ENCODE measurements at places on chromosomes 16 and 17.

GRCh38 chr16:1950559-1950958 lies 3.9 kb downstream of the RPL3L start:
- DNase-seq = no peak

GRCh38 chr16:59164461-59164860 lies 430.3 kb upstream of the GOT2 start:
- DNase-seq = no peak

DNA sequence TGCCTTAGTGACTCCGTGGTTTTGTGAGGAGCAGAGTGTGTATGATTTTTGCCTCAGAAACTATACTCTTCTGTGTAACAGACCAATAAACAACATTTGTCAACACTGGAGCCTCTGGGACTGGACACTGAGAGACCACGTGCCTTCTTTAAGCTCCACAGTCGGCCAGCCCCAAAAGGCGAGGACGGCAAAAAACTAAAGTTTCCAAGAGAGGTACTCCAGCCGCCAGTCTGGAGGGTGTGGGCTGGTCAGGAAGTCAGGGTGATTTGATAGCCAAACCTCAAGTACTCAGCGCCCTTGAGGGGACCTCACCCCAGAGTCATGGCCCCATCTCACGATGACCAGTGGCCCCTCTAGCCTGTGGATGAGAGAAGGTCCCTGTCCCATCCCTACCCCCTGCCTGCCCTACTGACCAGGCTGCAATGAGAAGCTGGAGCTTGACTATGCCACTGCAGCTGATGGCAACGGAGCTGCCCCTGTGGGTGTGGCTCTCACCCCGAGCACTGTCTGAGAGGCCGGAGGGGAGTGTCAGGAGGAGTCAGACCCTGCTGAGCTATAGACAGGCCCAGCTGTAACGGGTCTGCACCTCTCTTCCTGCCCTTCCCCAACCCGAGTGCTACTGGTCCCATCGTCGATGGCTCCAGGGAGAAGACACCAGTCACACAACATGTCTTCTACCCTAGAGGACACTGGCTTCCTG lies 19.8 kb downstream of the MNT start:
- no peak for DNase-seq

DNA sequence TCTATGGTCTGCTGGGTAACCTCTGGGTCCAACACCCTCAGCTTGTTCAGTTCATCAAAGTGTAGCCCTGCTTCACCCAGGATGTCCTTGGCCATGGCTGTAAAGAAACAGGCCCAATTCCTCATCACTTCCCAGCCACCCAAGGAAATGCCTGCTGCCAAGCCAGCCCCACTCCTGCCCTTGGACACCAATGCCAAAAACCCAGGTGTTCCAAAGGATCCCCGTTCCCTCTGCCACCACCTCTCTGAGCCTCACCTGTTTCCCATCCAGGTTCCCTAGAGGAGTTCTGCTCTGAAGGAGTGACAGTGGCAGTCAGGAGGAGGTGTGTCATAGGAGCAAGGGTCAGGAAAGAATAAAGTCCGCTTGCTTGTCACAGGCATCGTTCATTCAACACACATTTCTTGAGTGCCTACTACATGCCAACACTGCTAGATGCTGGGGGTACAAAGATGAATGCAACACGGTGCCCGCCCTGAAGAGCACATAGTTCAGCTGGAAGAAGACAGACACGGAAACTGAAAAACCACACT lies 3.3 kb downstream of the IFT20 start:
- no peak for DNase-seq

DNA sequence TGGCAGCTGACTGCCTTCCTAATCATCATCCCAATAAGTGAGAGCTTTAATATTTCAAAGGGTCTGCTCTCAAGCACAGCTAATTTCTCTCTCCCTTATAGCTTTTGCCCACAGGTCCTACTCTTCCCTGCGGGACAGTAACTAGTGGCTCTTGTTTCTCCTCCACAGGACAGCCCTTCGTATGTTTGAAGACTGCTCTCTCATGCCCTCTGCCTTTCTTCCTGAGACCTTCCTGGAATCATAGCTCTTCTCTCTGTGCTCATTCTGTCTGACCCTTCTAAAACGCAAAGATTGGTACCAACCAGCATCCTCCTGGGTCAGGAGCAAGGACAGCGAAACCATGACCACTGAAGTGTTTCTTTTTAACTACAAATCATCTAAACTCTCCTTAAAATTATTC lies 168.9 kb downstream of the GRIN2A start:
- DNase-seq = no peak

DNA sequence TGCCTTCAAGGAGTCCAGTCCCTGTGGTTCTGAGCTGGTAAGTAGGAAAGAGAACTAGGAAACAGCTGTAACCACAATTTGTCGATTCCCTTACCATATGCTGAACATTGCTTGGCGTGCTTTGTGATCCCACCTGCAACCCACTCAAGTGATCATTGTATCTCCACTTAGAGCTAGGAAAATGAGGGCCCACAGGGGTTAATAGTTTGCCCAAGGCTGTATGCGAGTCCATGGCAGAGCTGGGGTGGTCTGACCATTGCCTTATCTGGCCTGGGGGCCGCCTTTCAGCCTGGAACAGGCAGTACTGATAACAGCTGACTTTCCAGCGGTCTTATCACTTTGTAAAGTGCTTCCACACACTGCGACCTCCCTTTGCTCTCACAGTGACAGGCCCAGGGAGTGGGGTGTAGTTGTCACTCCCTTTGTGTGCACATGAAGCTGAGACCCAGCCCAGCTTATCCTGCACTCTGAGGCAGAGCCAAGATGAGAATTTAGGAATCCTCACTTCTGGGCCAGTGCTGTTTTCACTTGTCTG lies 9.8 kb downstream of the MYL4 start:
- no peak for DNase-seq

- no peak for DNase-seq
Observed at GRCh38 chr17:9958586-9959281, 53.7 kb upstream of the RCVRN start.

GRCh38 chr16:30746638-30747175 lies 1.5 kb upstream of the PHKG2 start:
- DNase-seq = no peak

GRCh38 chr16:70786020-70786755 lies 14.8 kb downstream of the VAC14 start:
- DNase-seq = no peak

DNA sequence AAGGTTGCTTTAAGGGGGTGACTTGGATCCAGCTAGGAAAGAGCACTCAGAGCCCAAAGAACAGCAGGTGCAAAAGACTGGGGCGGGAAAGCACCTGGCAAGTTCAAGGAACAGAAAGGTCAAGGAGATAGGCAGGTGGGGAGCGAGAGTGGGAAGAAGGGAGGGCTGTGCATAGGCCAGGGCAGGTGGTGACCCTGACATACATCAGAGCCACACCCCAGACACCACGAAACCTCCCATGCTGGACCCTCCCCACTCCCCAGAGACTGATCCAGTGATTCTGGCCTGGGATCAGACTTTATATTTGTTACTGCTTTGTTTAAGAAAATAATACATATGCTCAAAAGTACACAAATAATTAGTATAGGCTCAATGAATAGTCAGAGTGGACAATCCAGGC lies 48.5 kb upstream of the RBFOX3 start:
- DNase-seq = no peak

GRCh38 chr16:88295671-88296436 lies 86.9 kb upstream of the ZNF469 start:
- DNase-seq = no peak

DNA sequence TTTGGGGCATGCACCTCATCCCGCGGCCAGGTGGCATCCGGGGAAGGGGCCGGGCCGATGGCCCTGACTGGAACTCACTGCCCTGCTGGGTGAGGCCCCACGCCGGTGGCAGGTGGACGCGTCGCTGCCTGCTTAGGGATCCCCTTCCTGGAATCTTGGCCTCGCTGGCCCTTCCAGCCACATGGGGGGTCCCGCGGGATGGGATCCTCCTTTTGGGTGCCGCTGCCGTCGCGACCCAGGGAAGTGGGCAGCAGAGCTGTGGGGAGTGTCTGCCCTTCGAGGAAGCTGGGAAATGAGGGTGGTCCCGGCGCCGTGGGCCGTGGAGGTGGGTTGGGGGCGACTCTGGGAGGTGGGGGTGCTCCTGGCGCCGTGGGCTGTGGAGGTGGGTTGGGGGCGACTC lies 12.8 kb downstream of the METRNL start:
- DNase-seq = no peak

DNA sequence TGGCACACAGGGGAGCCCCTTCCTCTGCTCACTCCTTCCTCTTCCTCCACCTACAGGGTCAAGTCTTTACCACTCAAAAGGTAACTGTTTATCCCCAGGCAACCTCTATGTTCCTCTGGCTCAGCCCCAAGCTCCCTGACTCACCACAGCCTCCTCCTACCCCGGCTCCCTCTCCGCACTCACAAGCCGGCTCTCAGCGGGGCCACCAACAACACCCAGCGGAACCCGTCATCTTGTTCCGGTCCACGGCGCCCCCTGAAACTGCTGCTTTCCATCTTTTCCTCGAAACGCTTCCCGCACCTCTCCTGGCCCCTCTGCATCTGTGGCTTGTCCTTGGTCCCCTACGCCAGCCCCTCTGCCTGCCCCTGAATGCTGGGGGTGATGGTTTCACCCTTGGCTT lies 58.4 kb downstream of the NXN start:
- no peak for DNase-seq

DNA sequence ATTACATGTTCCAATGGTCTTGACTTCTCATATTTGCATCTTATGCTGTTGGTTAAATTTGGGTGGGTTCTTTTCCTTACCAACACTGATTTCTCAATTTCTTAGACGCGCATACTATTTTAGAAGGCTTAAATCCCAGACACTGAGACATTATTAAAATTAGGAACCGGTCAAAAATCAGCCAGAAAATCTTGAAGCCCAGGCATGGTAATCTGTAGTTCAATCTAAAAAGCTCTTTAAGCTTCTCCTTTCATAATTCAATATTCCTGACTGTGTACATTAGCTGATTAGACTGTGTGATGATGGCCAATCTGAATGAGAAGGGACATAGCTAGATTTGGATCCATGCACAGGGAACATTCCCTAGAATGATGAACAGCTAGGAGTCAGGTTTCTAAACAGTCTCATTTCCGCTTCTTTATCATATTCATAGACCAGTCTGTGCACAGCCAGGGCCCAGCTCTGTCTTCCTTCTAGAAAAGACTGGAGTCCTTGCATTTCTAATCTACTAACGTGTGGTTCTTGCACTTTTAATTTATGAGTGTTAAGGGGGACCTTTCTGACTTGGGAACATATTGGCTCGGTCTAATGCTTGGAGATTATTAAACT lies 189.3 kb downstream of the AATF start:
- no peak for DNase-seq

DNA sequence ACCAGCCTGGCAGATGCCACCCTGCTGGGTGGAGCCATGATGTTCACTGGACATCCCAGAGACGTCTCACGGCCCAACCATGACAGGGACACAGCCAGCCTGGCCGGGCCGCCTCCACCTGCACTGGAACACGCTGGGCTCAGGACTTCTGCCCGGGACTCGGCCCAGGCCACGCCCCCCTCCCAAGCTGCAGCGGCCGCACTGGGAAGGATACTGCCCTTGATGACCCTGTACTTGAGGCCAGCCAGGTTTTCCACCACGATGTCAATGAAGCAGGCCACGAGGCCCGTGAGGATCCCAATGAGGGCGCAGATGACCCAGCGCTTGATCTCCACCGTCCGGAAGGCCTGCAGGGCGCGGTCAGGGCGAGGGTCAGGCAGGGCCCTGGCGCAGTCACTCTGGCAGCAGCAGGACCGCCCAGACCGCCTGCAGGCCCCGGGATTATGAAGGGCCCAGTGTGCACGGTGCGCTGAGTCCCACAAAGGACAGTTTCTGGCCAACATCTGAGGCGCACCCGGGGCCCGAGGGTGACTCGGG lies 14.2 kb downstream of the CLCN7 start:
- no peak for DNase-seq

GRCh38 chr17:61694095-61694494 lies 103.1 kb upstream of the NACA2 start:
- DNase-seq = no peak

GRCh38 chr16:2783581-2784357 lies 3.6 kb downstream of the PRSS33 start:
- no peak for DNase-seq

DNA sequence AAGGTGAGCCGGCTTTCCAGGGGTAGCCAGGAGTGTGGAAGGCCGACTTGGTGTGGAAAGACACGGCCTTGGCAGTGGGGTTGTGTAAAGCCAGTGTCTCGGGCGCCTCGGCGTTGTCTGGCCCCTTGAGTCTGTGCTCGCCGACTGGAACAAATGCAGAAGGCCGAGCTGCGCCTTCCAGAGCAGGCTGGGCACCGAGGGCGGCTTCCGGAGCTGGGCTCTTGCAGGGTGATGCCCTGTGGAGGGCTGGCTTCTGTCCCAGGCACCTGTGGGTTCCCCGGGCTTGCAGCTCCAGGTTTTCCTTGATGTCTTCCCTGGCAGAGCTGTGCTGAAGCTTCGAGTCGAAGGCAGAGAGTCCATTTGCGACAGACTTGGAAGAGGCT lies 8.0 kb downstream of the ZNF750 start:
- no peak for DNase-seq

DNA sequence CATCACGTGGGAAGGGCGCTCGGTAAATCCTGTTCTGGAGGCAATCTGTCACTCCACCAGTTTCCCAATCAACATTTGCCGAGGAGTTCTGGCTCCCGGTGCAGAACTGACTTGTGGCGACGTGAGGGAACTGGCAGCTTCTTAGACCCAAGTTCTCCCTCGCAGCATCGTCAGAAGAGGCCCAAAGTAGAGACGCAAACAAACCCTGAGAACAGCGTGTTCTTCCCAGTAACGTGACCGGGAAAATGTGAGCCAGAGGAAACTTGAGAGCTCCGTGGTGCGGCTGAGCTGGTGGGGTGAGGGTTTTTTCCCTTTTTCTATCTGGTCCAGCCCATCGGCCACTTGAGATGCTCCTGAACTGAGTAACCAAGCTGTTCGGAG lies 158.9 kb upstream of the CACNG5 start:
- DNase-seq = no peak

- no peak for DNase-seq
Observed at GRCh38 chr16:17354141-17354601, 116.6 kb downstream of the XYLT1 start.

GRCh38 chr16:57529391-57530103 lies 6.8 kb downstream of the CCDC102A start:
- DNase-seq = no peak

DNA sequence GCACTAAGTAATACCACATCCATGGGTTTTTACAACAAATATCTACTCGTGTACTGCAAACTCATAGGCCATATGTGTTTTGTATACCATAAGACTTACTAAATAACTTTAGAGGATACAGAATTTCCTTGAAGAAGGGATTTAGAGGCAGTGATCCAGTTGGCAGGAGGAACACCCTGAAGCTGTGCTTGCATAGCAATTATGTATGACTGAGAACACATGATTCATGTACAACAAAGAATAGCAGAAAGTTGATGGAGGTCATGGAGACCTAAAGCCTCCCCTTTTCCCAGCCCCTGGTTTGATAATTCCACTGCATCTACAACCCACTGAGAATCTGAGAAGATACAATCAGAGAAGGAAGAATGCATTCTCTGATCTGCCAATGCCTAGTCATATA lies 83.8 kb upstream of the PMFBP1 start:
- DNase-seq = no peak

- peak; percentile 80 for DNase-seq
Observed at GRCh38 chr17:75601057-75601987, 13.7 kb downstream of the MYO15B start.

Data from GM12891 (cell line).